ENCODE measurements at places on chromosomes 16 and 17.
A peak's percentile ranks its signal among the peaks of the same experiment; 100 is the strongest.

- no peak for DNase-seq
These were observed 814 bp upstream of the KDM6B start for GRCh38 chr17:7833011-7833794.

DNA sequence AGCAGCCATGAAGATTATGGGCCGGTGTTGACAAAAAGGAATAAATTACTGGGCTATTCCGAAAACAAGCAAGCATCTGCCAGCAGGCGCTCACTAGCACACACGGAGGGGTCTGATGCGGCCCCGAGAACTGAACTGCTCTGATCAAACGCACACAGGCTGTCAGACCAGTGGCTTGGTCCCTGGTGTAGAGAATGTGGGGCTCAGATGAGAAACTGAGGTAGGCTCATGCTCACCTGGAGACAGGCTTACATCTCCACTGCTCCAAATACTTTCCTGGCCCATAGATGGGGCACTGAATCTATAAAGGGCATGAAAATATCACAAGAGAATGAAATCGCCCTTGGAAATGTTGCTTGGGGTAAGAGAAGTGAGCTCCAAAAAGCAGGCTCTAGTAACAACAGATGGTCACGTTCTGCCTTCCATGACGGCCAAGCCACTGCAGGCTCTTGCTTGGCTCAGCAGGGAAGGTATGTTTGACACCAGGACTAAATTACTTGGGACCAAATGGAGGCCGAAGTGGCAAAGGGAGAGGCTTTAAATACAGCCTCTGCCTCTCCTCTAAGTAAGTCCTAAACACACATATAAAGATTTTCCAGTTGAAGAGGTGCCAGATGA, 5.4 kb downstream of the ABR start:
- peak; percentile 46 for DNase-seq

DNA sequence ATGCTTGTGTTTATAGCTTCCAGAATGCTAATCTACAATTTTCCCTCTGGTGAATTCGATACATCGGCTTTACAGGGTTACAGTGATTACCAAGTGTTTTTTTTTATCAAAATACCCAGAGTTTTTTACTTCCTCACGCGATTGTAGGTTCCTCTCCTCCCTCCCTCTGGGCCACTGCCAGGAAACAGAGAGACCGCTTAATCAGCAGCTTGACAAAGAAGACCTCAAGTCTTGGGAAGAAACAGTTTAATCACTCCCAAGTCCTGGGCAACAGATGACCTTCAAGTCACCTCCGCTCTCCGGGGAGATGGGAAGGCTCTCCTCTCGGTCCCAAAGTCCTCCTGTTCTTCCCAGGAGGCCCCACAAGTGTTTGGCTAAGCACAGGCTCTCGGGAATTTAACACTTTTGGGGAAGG, 23.5 kb downstream of the SMTNL2 start:
- DNase-seq = no peak

DNA sequence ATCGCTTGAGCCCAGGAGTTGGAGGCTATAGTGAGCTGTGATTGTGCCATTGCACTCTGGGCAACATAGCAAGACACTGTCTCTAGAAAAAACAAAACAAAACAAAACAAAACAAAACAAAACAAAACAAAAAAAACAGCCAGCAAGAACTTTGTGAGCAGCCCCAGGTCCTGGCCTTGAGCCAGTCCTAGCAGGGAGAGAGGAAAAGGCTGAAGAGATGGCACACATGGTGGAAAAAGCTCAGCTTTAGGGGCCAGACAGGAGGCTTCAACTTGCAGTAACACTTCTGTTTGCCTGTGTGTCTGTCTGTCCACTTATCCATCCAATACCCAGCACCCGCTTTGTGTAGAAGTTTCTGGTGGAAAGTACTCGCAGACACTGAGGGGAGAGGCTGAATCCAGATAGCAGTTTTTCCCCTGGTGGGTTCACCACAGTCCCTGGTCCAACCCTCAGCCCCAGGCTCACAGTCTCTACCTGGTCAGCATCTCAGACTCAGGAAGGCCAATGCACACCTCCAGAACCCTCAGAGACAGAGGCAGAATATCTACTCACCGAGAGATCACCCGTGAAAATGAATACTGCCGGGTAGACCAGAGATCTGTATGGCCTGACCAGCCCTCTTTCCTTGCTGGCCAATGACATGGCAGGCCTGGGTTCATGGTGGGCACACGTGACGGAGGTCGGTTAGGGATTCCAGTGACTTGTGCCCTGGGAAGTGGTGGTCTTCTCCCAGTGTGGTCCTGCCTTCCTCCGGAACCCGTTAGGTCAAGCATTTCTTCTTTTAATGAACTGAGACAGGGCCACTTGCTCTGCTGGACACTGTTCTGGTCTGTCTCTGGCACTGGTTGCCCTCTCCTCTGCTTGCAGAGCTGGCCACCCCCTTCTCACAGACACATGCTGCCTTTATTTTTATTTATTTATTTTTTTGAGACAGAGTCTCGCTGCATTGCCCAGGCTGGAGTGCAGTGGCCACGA, 79.5 kb upstream of the DNAJA2 start:
- DNase-seq = no peak

- DNase-seq = peak; percentile 34
These were observed 8.1 kb downstream of the CES4A start for GRCh38 chr16:66996324-66996982.

DNA sequence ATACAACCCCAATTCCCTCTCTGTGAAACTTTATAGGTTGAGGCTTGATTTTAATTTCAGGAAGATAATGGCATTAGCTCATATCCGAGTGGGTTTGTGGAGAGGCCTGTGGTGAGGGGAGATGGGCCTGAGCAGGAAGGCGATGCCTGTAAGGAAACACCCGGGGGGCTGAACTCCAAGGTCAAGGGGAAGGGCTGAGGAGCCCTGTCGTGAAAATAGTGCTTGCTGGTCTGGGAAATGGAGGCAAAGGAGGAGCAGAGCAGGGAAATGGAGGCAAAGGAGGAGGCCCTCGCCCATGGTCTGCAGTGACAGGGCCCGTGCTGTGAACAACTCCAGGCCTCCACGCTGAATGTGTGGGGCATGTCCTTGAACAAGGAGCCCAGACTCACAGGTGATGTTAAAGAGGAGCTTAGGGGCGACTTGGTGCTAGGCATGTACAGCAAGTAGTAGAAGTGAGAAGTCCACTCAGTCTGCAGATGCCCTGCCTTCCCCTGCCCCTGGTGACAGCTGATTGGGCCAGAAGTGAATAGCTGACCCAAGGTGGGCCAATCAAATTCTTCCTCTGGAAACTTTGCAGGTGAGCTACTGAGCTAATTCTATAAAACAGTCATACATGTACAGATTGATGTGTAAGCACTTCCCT, 38.1 kb downstream of the MRPS23 start:
- DNase-seq = no peak

DNA sequence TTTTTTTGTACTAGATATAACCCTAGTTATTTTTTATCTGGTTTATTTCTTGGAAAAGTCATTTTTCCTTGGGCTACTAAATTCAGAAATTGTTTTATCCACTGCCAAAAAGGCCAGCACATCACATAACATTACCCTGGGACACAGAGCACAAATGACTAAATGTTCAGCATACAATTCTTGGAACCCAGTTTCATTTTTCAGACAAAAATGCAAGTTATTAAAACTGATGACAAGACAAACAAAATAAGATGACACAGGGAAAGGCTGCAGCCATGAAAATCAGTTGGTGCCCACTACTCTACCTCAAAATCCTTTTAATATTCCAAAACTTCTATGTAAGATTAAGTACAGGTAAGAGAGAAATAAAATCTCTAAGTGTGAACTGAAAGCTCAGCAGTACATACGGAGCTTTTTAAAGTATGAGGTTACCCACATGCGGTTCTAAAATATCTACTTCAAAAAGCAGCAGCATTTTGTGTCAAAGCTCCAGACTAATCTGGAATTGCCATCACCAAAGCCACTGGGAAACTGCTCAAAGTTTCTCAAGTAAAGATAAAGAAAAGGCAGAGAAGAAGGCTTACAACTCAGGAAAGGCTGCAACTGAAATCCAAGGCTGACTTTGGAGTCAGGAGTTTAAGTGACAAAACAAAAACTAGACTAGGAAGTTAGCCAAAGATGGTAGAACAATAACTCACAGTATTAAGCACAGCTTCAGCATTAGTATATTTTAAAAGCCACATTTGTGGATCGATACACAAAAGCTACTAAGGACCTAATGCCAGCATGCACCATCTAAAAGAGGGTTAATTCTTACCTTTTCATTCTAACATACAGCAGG, 41.4 kb downstream of the AP1G1 start:
- DNase-seq = no peak

GRCh38 chr17:44348234-44348987, 3.3 kb downstream of the GRN start:
- no peak for DNase-seq

- DNase-seq = no peak
These were observed 169.7 kb upstream of the ZFHX3 start for GRCh38 chr16:73217654-73218053.

All from LNCaP clone FGC (cell line).